Fibroblast of upper back skin (primary cell): ENCODE measurements at places on chromosomes 12 and 14.

- DNase-seq = no peak
Measured at GRCh38 chr14:27145170-27145569, 547.3 kb upstream of the NOVA1 start.

GRCh38 chr12:72366255-72366654, 94.1 kb downstream of the TRHDE start:
- no peak for DNase-seq

DNA sequence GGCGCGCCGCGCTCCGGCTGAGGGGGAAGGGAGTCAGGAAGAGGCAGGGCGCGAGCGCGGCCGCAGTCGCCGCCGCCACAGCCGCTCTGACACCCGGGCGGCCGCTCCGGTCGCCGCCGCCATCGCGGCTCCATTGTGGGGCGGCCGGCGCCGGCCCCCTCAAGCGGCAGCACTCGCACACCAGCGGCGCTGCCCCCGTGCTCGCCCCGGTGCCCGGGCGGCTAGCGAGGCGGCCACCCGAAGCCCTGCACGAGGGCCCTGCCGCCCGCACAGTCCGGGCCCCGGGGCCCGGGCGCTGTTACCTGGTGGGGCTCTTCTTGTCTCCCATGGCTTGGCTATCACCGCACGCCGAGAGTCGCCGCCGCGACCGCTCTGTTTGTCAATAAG, 202 bp downstream of the YAF2 start:
- no peak for DNase-seq

- no peak for DNase-seq
Measured at GRCh38 chr12:76173756-76174155, 89.3 kb upstream of the NAP1L1 start.

GRCh38 chr12:129002427-129002826, 149.1 kb downstream of the GLT1D1 start:
- no peak for DNase-seq

DNA sequence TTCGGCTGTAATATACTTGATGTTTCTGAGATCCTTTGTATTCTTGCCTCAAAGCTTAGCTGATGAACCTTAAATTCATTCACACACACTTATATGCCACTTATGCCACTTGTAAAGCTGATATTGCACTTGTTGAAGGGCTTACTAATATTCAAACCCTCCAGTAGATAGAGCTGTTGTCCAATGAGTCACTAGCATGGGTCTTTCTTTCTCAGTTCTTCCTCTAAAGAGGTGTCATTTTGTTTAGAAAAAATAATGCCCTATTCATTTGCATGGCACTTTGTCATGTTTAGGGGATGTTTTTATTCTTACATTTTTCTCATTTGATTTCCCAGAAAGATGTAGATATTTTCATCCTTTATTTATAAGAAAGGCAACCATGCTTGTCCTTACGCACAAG, 56.4 kb downstream of the MON2 start:
- peak; percentile 4 for DNase-seq

DNA sequence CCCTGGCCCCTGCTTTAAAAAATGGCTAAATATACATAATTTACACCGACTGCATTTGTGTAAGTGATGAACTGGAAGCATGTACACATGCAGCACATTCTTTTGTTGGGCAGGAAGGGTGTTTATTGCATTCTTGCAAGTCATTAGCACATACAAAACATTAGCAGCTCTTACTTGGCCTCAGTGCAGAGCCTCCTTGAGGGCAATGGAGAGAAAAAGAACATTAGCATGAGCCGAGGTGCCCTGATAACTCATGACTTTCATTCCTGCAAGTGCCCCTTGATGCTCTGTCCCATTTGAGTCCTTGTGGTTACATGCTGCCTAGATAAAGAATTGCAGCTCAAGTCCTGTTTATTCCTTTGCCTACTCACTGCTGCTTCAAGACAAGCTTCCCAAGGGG, 61.9 kb downstream of the PAX9 start:
- DNase-seq = no peak

DNA sequence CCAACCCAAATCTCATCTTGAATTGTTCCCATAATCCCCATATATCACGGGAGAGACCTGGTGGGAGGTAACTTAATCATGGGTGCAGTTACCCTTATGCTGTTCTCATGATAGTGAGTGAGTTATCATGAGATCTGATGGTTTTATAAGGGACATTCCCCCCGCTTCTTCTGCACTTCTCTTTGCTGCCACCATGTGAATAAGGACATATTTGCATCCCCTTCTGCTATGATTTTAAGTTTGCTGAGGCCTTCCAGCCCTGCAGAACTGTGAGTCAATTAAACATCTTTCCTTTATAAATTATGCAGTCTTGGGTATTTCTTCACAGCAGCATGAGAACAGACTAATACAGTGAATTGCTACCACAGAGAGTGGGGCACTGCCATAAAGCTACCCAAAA, 179.1 kb downstream of the LRIG3 start:
- no peak for DNase-seq

DNA sequence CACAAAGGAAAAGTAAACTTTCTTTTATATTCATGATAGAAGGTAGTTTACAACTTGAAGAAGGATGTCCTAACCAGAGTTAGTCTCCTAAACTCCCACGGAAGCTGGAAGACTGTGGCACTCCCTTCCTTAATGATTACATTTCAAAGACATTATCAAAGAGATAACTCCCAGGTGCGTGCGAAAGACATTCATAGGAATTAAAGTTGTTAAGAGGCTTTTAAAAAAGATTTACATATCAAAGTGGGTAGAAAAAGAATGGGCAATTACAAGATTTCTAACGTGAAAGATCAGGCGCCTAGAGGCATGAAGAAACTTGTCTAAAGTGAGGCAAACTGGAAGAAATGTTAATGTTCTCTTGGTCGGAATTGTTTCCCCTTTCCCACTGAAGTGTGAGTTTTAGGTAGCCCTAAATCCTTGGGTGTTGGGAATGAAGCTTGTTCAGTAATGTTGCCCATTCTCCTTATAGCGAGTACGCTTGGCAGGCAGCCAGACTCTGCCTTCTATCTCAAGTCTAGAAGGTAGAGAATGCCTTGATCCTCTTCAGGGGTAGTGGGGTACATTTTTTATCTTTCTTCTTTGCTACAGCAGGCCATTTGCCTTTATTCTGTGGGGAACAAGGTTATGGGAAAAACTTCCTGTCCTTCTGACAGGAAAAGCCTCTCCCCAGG, 642.0 kb downstream of the SLC6A15 start:
- DNase-seq = no peak

DNA sequence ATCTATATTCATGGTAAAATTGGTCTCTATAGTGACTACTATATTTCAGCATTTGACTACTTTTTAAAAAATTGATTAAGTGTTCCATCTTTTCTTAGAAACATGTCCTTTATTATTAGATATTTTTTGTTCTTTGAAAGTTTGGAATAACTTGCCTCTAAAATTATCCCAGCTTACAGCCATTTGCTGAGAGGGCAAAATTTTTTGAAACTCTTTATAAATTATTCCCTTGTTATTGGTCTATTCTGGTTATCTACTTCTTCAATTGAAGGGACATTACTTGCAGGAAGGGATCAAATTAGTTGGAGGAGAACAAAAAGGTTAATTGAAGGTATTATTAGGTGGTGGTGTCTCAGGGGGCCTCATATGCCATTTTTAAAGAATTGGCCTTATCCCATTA, 184.1 kb downstream of the TTC6 start:
- no peak for DNase-seq

GRCh38 chr12:51434305-51434704, 9.7 kb downstream of the SLC4A8 start:
- peak; percentile 11 for DNase-seq
